Activated naive CD4-positive, alpha-beta T cell treated with anti-CD3 and anti-CD28 coated beads, Interleukin-2, amount 10 ng/mL, durations not matched to agents 7 days and 5 days (primary cell): ENCODE measurements at places on chromosomes 4 and X.

DNA sequence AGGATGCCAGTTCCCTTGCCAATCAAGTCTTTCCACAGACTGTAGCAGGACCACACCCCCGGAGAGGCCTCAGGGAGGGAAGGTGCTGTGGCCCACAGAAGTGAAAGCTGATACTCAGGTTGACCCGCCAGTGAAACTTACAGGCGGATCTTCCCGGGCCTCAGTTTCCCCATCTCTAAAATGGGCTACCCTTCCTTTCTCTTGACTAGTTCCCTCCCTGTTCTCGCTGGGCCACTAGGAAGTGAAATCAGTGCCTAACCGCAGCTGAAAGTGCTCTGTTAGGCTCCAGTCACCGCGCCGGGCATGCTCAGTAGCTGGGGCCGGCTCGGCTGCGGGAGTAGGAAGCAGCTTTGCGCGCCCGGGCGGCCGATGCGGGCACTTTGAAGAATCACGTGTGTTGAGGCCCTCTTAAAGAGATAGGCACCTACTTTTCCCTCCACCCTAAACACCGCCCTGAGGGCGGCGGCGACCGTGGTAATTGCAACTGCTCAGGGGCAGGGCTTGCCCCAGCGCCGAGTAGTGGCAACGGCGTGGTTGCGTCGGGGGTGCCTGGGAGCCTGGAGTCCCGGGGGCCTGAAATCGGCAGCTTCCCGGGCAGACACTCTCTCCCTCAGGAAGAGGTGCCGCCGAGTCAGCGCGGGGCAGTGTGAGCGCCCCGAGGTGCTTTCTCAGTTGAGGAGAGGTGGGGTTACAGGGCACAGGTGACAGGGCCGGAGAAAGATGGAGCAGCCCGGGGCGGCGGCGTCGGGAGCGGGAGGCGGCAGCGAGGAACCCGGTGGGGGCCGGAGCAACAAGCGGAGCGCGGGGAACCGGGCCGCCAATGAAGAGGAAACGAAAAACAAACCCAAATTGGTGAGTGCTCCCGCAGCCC is at the start of gene DIAPH2:
Gene DIAPH2 (plus strand): TSS at position 504 of the 871 bp plus-strand sequence.
- DNase-seq, result peak; percentile 87

- no peak for DNase-seq
Measured at GRCh38 chr4:118155516-118155915, 121.2 kb downstream of the NDST3 start.

DNA sequence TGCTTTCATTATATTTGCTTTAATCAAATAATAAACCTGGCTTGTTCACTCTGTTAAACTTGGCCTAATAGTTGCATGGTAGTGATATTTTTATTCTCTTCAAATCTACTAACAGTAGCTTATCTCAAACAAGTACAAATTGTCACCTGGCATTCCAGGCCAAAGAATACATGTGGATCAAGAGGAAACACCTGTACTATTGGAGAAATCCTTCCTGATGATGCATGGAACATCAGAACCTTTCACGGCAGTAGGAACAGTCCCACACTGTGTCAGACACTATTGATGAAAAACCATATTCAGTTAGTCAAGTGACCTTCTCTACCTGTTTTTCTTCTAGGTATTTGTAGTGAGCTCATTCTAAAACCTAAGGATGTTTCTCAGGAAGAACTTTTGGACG is 17.0 kb downstream of the MTHFD2L start:
- no peak for DNase-seq

GRCh38 chr4:184359888-184360287 is 114.5 kb downstream of the IRF2 start:
- DNase-seq, result no peak

DNA sequence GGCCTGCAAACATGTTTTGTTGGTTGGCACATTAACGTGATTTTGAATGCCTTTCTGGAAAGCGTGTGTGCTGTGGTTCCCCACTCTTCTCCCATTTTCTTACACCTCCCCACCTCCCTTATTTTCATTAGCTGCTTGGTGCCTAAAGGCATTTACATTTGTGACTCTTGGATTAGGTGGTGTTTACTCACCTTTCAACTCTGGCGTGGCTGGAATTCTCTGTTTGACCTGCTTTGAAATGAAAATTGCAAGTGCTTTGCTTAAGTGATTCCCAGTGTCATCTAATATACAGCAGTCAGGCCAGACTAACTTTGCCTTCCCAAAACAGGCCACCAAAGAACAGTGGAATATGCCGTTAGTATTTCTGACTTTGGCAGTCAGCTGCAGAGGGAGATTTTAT is 80.5 kb downstream of the NHSL2 start:
- no peak for DNase-seq

DNA sequence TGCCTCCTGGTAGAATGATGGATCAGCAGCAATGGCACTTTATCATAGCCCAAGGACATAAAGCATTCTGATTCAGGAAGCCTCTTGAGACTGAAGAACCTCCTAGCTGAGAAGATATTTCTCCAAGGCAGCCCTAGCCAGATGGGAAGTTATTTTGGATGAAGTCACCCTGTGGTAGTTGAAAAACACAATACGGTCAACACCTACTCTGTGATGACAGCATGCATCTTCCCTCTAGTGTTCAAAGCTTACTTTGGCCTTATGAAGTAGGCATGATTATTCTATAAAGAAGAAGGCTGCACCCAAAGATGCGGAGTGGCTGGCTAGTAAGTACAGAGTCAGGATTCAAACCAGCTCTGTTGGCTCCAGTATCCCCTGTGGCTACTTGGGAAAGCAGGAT is 47.9 kb downstream of the TLR10 start:
- DNase-seq, result no peak

DNA sequence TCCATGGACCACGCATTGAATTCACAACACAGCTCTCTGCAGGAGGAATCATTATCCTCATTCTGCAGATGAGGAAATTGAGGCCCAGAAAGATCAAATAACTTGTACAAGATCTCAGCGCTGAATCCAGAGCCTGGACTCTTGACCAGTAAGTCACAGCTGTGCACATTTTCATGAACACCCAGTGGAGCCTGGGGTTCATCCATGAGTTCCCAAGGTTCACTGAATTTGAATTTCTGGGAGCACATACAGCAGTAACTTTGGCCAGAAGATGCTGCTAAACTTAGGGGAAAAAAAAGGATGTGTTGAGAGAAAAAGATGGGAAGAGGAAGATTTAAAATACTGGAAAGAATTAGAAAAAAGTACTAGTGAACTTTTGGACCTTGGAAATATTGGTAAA is 218.7 kb upstream of the PPARGC1A start:
- no peak for DNase-seq

GRCh38 chr4:4426511-4427120 is 39.7 kb downstream of the NSG1 start:
- DNase-seq, result no peak

DNA sequence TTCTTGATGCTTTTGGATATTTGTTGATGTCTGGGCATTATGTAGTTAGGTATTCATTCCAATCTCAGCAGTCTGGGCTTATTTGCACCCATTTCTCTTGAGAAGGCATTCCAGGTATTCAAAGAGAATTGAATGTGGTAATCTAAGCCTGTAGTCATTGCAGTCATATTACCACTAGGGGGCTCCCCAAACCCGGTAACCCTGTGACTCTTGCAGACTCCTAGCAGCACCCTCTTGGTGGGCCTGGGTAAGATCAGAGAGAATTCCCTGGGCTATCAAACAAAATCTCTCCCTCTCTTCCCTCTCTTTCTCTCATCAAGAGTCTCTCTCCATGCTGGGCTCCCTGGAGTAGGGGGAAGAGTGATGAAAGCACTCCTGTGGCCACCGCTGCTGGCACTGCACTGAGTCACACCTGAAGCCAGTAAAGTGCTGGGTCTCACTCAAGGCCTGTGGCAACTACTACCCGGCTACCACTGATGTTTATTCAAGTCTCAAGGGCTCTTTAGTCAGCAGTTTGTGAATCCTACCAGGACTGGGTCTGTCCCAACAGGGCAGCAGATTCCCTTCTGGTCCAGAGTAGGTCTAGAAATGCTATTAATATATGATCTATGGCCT is 187.7 kb upstream of the NUDT10 start:
- peak; percentile 44 for DNase-seq

DNA sequence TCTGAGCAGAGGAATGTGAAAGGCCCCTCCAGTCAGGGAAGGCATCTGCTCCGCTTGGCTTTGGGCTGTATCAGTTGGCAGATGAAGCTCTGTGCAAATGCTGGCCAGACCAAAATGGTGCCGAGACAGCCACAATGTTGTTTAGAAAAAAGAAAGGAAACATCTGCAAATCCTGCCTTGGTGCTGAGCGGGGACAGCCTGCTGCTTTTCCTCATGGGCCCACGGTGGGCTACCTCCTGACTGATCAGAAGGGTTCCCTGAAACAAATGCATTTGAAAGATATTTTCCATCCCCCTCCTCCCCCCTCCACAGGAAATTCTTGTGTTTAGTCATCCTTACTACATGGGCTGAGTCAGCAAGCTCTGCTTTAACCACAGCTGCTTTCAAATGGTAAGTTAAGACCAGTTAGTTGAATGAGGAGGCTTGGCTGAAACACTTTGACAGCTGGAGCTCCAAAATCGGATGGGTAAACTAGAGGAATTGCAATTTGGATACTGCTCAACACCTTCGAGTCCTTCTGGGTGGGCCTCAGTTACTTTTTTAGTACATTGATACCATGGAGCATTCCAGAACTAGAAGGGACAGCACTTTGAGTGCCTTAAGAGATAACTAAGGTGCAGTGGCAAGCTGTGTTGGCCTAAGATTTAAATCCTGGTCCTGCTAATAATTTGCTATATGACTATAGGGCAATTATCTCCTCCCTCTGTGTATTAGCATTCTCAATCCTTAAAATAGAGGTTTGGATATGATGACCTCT is 36.0 kb downstream of the PLAC1 start:
- DNase-seq, result no peak

GRCh38 chr4:22372986-22373385 is 142.9 kb downstream of the ADGRA3 start:
- DNase-seq, result no peak

DNA sequence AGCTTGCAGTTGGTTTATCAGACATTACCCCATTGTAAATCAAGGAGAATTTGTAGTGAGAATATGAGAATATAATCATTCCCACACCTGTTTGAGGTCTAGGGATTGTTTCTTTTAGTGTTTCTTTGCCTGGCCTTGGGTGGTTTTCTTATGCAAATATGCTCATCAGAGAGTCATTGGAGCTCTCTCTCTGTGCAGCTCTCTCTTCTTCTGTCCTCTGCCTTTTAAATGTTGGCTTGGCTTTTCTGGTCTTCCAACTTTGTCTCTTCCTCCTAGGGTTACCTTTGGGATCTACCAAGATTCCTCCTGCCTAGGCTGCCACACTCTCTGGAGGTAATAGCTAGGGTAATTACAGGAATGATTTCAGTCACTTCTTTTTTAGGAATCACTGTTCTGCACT is 102.3 kb upstream of the ARSJ start:
- no peak for DNase-seq

- no peak for DNase-seq
Measured at GRCh38 chr4:47195706-47196105, 164.3 kb downstream of the GABRB1 start.

GRCh38 chrX:39555431-39555830 is 542.3 kb downstream of the BCOR start:
- DNase-seq, result no peak

DNA sequence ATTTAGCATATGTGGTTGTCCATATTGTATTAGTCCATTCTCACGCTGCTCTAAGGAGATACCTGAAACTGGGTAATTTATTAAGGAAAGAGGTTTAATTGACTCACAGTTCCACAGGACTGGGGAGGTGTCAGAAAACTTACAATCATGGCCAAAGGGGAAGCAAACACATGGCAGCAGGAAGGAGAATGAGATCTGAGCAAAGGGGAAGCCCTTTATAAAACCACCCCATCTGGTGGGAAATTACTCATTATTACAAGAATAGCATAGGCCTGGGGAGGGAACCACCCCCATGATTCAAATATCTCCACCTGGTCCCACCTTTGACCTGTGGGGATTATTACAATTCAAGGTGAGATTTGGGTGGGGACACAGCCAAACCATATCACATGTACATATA is 122.6 kb upstream of the ANK2 start:
- DNase-seq, result no peak

DNA sequence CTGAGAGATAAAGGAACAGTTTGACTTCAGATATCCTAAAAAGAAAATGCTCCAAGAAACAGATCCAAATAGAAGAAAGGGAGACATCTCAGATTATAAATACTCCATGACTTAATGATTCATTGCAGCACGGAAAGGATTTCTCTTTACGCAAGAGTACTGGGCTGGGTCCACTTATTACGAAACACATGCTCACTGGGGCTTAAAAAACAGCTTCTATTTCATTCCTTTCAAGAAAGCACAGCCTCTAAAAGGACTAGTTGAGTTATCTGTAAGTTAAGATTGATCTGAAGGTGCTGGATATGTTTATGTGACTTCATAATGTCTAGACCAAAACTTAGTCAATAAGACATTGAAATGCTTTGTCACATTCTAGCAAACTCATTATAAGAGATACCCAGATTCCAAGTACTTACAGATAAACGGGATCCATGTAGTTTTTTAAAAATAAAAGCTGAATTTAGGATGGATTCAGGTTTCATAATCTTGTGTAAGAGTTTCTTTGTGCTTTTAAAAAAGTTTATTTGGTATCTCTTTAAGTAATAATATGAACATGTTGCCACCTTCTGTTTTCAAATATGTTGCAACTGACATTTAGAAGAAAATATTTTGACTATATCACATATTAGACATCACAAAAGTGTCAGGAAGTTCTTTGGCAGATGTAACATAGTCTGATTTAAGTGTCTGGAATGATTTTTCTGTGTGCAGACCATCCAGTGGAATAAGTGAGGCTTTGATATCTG is 109.5 kb upstream of the MYOZ2 start:
- DNase-seq, result no peak

DNA sequence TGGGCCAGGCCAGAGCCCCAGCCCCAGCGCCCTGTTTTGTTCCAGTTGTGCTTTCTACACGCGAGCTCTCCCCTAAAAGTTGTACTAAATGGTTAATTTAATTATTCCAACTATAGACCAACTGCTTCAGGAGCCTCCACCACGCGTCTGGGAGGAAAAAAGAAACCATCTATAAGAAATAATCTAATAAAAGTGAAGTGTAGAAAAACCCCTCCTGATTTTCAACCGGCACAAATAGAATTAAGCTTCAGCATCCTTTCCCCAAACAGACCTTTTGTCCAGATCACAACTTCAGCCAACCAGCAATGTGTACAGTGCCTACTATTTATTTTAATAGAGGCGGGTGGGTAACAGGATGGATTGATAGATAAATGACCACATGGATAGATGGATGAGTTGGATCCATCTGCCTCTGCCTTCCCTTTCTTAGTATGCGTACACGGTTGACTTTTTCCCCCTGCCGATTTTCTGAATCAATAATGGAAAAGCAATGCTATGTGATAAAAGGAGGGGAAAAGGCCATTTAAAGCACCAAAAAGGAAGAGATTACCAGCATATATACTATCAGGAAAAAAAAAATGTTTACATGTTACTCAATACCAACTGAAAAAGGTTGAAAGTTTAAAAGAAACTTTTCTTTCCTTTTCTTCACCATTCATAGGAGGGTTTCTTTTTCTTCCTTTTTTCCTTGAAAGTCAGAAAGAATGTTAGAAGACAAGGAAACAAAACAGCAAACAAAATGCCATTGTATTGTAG is 3.7 kb upstream of the PHOX2B start:
- DNase-seq, result no peak

DNA sequence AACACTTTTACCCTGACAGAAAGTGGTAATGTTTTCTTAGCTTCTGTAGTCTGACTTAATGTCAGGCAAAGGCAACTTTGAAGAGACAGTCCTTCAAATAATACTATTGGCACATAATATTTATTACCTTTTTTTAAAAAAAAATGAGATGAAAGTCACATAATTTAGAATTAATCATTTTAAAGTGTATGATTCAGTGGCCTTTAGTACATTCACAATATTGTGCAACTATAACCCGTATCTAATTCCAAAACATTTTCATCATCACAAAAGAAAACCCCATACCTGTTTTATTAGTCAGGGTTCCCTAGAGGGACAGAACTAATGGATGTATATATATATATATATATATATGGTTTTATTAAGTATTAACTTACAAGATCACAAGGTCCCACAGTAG is 94.8 kb upstream of the TEX13A start:
- DNase-seq, result no peak
